SW480 (cell line): ENCODE measurements at places on chromosomes 3 and 15.

DNA sequence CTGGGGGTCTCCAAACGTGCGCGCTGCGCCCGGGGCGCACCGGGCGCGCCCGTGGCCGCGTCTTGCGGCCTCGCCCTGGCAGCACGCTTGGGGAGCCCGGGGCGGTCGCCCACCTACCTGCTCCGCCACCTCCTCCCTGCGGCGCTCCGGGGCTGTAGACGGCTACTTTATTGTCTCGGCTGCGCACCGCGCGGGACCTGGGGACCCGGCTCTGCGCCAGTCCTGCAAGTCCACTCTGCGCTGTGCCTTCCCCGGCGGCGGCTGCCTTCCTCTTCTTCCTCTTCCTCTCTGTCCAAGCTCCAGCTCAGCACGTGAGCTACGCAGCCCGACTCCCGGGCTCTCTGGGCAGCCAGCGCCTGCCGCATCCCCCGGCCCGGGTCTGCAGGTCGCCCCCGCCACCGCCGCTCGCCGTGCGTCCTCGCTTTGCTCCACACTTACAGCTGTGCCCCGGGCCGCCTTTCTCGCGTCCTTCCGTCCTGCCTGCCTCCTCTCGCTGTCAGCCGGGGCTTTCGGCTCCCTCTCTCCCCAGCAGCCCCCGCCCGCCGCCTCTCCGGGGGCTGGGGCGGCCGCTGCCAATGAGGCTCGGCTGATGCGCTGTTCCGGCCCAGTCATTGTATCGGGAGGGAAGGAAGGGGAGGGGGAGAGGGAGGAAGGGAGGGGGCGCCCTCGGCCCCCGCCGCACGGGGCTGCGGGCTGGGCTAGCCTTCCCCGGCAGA is 156.4 kb upstream of the FRMD4B start:
- no peak for DNase-seq

GRCh38 chr15:65368302-65369211 is 9.2 kb downstream of the IGDCC3 start:
- no peak for DNase-seq

DNA sequence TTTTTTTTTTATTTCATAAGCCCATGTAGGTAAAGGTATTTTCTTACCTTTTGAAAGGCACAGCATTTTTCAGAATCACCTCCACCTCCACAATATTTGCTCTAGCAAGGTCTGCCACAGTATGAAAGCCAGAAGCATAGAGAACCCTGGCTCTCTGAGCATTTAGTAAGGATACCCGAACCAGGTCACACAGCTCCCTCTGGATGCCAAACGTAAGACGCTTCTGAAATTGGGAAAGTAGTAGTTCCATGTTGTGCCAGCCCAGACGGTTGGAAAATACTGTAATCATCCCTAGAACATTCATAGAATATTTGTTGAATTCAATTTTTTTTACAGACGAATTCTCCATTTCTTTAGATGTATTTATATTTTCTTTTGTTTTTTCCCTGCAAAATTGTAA is 52.4 kb downstream of the POLQ start:
- DNase-seq: no peak

DNA sequence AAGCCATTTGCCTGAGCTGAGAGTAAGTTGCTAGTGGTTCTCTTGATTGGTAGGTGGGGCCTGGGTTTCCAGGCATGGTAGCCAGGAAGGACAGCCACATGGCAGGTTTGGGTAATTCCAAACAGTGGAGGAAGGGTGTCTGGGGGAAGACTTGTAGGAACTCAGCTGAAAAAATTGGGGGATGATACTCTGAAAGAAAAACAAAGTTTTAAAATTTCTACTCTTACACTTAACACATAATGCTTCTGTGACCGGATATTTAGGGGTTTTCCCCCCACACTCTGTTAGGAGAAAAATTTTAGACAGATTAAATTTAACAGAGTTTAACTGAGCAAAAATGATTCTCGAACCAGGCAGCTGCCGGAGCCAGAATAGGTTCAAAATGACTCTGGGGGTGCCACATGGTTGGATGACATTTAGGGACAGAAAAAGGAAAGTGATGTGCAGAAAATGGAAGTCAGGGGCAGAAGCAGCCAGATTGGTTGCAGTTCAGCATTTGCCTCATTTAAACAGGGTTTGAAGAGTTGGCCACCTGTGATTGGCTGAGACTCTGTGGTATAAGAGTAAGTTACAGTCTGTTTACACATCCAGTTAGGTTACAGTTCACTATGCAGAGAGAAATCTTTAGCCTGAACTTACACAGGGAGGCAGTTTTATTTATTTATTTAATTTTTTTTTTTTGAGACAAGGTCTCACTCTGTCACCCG is 8.1 kb downstream of the B2M start:
- no peak for DNase-seq

DNA sequence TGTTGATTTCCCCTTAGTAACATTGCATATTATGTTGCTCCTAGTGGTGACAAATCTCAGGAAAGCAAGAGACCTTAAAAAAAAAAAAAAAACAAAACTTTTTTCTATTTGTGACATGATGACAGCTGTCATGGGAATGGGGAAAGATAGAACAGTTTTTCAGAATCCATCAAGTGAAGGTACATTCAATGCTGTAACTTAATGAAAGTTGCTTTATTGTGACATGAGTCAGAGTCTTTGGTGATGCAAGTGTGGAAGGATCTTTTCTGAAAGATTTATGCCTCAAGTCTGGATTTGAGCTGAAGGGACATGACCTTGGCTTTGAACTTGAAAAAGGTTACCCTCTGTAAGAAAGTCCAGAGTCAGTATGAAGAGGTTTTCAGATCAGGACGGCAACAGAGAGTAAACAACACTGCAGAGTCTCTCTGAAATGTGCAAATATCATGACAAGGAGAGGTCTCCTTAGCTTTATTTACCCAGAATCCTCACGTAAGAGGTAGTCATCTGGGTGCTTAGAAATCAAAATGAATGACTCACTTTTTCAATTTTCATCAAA is 424.7 kb downstream of the CNTN4 start:
- no peak for DNase-seq

GRCh38 chr15:65577129-65577996 is 33.6 kb downstream of the INTS14 start:
- no peak for DNase-seq

- DNase-seq: no peak
Observed at GRCh38 chr3:99418209-99418635, 220.2 kb upstream of the COL8A1 start.
